Frontal cortex (tissue), 4 donors: ENCODE measurements at places on chromosomes 1 and 21.

GRCh38 chr1:25568834-25569596 lies 25.6 kb downstream of the LDLRAP1 start:
- DNase-seq, result peak; percentile 62

DNA sequence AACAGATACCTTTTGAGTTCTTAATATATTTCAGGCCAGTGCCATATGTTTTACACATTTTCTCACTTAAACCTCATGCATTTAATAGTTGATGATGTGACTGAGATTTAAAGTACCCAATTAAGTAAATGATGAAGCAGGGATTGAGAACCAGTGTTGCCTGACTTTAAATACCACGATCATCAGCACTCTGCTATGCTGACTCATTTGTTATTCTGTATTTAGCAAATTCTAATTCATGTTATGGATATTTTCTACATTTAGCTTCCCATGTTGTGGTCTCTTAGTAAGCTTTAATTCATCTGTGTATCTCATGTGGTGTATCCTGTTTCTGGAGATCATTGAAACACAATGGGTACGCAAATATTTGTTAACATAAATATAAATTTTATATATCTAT lies 363.0 kb downstream of the PTBP2 start:
- no peak for DNase-seq

GRCh38 chr21:44764319-44765230 lies 37.0 kb downstream of the UBE2G2 start:
- no peak for DNase-seq

GRCh38 chr1:235511470-235512240 lies 7.4 kb upstream of the B3GALNT2 start:
- no peak for DNase-seq

GRCh38 chr1:226681652-226682493 lies 57.2 kb downstream of the ITPKB start:
- DNase-seq, result no peak
